AG04450 (cell line): ENCODE measurements at places on chromosomes 4 and X.
A peak's percentile ranks its signal among the peaks of the same experiment; 100 is the strongest.

DNA sequence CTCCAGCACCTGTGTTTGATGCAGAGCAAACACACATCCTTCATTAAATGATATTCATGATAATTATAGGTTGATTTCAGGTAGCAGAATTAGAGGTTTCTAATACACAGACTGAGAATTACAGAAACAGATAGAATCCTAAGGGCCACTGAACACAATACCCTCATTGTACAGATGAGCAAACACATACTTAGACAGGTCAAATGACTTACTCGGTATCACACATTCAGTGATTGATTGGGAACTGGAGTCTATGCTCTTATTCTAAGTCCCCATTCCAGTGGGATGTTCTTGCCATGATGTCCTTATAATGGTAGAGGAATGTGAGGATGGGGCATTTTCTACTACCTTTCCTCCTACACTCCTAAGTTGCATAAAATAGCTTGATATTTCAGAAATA, 70.8 kb downstream of the DCAF8L1 start:
- DNase-seq = no peak

- no peak for DNase-seq
Measured at GRCh38 chr4:71202705-71203104, 136.1 kb upstream of the SLC4A4 start.

DNA sequence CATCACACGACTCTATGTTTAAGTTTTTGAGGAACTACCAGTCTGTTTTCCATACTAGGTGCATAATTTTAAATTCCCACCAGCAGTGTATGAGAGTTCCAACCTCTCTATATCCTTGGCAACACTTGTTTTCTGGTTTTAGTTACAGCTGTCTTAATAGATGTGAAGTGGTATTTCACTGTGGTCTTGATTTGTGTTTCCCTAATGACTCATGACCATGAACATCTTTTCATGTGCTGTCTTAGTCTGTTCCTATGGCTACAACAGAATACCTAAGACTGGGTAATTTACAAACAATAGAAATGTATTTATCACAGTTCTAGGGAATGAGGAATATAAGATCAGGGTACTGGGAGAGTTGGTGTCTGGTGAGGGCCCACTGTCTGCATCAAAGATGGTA, 51.5 kb upstream of the GPR78 start:
- DNase-seq = no peak

DNA sequence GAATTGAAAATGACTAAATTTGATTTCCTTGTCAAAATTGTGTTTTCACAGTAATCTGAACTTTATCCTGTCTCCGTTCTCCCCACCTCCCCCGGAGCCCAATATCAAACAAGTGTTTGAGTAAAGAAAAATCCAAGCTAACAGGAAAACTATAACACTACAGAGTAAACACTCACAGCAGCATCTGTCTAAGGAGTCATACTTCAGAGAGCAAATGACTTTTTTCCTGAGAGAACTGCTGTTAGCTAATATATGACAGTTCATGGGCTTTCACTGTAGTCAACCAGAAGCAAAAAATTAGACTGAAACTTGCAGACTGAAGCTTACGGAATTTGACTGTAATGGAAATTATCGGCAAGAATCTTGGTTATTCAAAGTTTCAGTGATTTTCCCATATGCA, 321.7 kb downstream of the ANKRD50 start:
- DNase-seq = no peak

GRCh38 chrX:10922159-10922558, 189.0 kb upstream of the HCCS start:
- peak; percentile 43 for DNase-seq
